Left renal cortex interstitium (tissue), 4 donors: ENCODE measurements at places on chromosomes 6 and 20. TPM values are rescaled to one million over a fixed set of nuclear protein-coding genes. Genes with fewer than 3 reads are reported as not detected.

Gene GJA10
- not detected for polyA plus RNA-seq

Gene HLA-DOB
- 0.17 TPM for polyA plus RNA-seq

Gene AVP
- not detected for polyA plus RNA-seq

Gene MATN4
- 0.19 TPM for polyA plus RNA-seq

Gene QKI
- 194 TPM for polyA plus RNA-seq

Gene NRN1
- polyA plus RNA-seq, result 4.9 TPM

Gene VNN1
- polyA plus RNA-seq, result 0.08 TPM

Gene FERMT1
- polyA plus RNA-seq, result 2.6 TPM

Gene KCNK17
- 0.28 TPM for polyA plus RNA-seq

Gene ACSS1
- 30.7 TPM for polyA plus RNA-seq

Gene RAET1L
- not detected for polyA plus RNA-seq

Gene MOG
- polyA plus RNA-seq, result 0.22 TPM

Gene MCCD1
- 16.0 TPM for polyA plus RNA-seq

Gene HLA-DRB5
- 15.4 TPM for polyA plus RNA-seq

Gene L3MBTL1
- 9.8 TPM for polyA plus RNA-seq

Gene COL20A1
- polyA plus RNA-seq, result 0.69 TPM

Gene GRM1
- polyA plus RNA-seq, result 0.19 TPM

Gene TRIM10
- 0.40 TPM for polyA plus RNA-seq

Gene TMEM151B
- polyA plus RNA-seq, result 1.4 TPM

Gene MAP7
- polyA plus RNA-seq, result 30.9 TPM

Gene SCUBE3
- polyA plus RNA-seq, result 62.3 TPM

Gene MYB
- 4.3 TPM for polyA plus RNA-seq

Gene ENPP1
- 21.3 TPM for polyA plus RNA-seq

Gene HCK
- polyA plus RNA-seq, result 1.9 TPM

Gene TAGAP
- 0.72 TPM for polyA plus RNA-seq

Gene B3GAT2
- 1.6 TPM for polyA plus RNA-seq

Gene MEI4
- polyA plus RNA-seq, result 1.4 TPM

Gene TMEM170B
- 11.7 TPM for polyA plus RNA-seq
